BJ (cell line): ENCODE measurements at places on chromosomes 5 and 9.

DNA sequence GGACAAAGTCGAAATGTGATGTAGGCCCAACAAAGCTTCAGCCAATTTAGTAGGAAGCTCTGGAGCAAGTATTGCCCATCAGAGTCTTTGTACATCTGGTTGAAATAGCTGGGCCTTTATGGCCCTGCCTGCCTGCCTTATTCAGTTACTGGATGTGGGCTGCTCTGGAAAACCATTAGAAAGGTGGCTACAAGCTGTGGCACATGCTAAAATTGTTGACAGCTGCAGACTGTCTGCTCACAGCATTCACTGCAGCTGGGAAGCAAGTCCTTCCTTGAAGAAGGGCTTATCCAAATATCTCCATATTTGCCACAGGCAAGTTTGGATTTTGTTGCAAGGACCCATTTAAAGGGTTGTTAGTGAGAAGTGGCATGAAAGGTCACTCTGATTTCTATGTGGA is 24.4 kb downstream of the SMIM15 start:
- no peak for DNase-seq

DNA sequence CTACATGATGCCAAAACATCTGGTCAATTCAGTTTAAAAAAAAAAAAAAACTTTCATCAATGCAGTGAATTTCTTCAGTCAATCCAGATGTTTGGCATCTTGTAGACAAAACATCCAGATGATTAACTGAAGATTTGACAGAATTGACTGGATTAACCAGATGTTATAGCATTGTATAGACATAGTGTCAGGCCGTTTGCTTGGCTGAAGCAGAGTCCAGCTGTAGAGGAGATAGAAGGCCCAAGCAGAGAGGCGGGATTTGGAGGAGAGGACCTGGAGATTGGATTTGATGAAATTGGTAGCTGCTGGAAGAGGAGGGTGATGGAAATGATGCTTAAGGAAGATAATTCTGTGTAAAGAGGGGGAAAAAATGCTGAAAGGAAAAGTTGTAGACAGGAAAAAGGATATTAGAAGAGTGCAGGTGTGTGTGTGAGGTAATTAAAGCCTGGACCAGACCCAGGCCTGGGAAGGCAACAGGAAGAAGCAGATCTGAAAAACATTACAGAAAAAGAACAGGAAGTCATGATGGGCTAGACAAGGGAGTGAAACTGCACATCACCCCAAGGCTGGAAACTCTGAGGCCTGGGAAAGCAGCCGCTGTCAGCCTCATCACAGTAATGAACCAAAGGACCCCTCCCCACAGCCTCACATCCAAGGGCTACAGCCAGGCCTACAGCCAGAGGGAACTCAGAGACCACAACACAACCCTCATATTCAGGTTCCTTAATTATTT is 258.3 kb downstream of the CWC27 start:
- DNase-seq = no peak

DNA sequence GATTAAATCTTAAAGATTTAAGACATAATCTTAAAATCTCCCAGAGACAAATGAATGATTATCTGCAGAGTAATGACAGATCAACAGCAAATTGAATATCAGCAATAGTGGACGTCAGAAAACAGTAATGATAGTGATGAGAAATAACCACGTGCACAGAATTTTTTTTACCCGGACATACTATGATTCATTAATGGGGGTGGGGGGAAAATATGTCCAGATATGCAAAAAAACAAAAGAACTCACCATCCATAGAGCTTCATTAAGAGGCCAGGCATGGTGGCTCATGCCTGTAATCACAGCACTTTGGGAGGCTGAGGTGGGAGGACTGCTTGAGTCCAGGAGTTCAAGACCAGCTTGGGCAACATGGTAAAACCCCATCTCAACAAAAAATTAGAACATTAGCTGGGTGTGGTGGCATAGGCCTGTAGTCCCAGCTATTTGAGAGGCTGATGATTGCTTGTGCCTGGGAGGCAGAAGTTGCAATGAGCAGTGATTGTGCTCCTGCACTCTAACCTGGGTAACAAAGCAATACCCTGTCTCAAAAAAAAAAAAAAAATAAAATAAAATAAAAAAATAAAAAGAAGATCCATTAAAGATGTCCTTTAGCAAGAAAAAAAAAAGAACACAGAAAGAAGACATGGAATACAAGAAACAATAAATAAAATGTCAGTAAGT is 30.9 kb upstream of the SHOC1 start:
- DNase-seq = no peak

- no peak for DNase-seq
Measured at GRCh38 chr9:22446589-22446949, at the start of gene DMRTA1. Gene DMRTA1, plus strand, starts transcription at chr9:22446824. Its CDS starts 242 bp downstream, at chr9:22447066.

GRCh38 chr9:77587042-77587441 is 61.1 kb downstream of the GNA14 start:
- DNase-seq = no peak

GRCh38 chr5:111595425-111595824 is 83.1 kb upstream of the STARD4 start:
- DNase-seq = no peak

DNA sequence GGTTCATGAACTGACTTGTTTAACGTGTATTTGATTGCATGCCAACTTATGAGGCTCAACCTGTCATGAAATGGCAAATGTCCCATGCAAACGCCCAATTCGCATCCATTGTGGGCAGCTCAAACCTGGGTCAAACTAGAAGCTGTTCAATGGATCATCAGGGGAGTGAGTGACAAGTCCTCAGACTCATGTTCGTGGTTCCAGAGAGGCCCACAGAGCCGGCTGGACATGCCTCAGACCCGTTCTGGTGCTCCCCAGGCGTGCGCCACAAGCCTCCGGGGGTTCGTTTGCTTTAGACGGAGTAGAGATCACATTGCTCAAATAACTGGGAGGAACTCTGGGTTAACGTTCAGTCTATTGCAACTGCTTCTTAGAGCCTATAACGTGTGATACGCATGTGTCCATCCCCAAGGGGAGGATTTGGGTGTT is 15.0 kb downstream of the GFI1B start:
- no peak for DNase-seq

DNA sequence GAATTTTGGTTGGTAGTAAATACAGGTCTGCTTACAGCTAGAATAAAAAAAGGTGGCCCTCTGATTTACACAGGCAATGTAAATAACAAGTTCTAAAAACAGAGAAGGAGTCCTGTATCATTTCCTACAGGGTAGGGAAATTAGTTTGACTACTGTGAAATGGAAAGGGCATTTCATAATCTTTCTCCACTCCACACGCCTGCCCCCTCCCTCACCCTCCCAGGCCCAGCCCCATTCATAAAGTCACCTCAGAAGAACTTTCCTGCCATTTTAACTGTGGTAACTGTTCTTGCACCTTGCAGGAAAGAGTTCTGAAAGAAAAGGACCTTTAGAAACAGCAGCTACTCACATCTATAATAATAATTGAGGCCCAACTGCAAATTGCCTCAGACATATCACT is 69.7 kb downstream of the MEF2C start:
- no peak for DNase-seq

GRCh38 chr5:144086295-144086694 is 84.2 kb downstream of the YIPF5 start:
- DNase-seq = no peak

DNA sequence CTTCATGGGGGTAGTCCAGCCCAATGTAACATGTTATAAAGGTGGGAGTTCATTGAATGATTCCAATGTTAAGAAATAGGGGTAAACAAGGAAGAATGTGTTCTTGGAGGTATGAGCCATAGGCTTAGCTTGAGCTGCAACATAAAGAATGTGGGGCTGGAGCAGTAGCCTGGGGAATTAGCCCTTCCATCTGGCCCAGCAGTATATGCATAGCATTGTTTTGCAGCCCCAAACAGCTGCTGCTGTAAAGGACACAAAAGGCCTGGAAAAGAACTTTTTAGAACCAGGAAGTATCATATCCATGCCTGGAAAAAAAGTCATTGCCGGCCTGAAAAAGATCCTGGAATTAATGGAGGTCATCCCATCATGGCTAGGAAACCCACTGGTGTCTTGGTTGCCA is 55.8 kb upstream of the SMARCA2 start:
- no peak for DNase-seq

DNA sequence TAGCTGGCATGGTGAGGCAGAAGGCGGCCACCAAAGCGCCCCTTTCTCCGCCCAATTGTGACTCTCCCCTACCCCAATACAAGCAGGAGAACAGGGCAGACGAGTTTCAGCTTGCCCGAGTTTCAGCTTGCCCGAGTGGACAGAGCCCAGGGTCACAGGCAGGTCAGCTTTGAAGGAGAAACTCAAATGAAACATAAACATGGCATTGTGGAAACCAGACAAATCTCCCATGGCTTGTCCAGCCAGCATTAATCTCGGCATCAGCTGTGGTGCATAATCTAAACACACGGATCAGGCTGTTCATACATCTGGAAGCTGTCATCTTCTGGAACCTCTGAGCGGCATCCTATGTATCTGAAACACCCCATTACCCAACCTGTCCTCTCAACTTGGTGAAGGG is 16.9 kb downstream of the PTCH1 start:
- no peak for DNase-seq

GRCh38 chr5:53394808-53395207 is 85.6 kb upstream of the FST start:
- no peak for DNase-seq

DNA sequence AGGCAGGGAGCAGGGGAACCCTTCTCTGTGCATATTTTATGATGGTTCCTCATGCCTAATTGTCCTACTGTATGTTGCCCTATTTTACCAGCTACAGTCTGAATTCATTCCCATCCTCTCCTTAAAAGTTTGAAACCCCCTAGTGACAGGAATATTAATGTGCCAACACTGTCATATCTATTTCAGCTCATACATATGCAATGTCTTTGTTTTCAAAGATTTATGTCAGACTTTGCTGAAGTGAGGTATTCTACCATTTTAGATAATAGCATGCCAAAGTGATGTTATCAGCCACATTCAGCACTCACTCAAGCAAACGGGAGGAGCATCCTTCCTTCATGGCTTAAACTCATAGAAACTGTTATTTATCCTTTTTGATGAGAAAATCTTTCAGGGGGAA is 696.5 kb downstream of the NR2F1-AS1 start:
- no peak for DNase-seq

DNA sequence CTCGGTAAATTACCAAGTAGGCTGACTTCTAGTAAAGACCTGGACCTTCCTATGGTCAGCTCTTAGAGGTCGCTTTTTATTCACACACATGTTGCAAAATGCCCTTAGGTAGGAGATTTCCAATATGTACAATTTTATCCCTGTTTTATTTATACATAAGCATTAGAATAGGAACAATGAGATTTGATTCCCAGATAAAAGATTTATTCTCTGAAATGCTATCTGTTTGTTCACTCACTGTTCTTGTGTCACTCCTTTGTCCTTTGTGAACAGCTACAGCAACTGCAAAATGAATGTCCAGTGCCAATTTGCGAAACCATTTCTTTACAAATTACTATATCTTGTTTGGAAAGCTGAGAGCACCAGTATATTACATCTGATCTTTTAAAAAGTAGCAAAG is 991.5 kb upstream of the TYRP1 start:
- no peak for DNase-seq

DNA sequence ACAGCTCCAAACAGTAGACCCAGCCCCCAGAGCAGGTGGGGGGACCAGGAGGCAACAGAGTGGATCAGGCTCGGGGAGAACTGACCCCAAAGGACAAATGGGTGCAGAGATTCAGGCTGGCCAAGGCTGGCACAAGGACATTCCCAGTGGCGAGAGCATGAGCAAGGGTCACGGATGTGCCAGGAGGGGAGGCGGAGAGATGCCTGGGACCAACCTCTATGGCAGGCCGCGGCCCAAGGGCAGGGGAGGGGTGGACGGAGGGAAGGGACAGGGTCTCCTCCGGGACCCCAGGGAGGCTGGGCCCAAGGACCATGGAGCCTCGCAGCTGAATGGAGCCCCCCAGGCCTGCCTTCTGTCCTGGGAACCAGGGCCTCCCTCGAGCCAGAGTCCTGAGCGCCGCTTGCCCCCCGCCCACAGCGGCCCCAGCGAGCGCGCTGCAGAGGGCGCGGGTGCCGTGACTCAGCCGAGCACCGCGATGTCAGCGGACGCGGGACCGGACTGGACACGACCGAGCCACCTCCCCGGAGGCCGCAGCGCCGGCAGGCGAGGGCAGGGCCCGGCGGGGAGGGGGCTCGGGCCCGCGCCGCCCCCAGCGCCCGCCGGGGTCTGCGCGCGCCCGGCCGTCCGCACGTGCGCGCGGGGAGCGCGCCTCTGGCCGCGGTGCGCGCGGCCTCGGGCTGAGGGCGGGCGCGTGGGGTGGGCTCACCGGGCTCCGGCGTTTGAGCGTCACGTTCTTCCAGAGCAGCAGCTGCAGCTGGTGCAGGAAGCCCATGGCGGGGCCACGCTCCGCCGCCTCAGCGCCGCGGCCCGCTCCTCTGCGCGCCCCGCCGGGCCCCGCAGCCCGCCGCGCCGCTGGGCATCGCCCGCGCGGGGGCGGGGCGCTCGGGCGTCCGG is at the start of gene ABCA2:
ABCA2 (minus strand) TSS at position 869 of the 894 bp plus-strand sequence; CDS start at position 772, 97 bp downstream.
- DNase-seq = no peak

DNA sequence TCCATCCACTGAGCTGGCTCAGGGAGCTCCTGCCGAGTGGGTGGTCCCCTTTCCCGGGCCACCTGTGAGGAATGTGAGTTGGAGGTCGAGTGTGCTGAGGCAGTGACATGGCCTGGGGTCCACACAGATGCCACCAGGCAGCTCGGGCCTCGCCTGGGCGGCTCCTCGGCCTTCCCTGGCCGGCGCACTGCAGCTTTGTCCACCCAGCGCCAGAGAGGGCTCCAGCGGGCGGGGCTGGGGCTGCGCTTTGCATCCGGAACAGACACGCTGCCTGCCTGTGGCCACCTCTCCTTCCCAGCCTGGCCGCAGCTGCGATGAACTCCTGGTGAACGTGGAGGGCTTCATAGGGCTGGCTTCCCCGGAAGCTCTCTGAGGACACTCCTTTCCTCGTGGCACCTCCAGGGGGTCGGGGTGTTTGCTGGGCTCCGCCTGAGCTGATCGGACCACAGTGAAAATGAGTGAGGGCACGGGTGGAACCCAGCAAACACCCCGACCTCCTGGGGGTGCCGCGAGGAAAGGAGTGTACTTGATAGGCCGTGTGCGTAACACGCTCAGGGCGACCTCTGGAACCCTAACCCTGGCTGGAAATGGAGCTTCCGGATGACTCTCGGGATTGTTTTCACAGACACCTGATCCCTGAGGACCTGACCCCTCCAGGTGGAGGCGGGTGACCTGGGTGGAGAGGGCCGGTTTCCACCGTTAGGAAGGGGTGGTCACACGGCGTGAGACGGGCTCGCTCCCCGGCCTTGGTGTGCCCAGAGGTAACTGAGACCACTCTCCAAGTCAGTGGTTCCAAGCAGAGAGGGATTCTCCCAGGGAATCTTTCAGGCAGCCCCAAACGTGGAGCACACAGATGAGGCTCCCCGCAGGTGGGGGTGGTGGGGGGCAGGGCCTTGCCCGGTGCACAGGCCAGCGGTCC is 31.8 kb upstream of the RXRA start:
- no peak for DNase-seq

- DNase-seq = no peak
Measured at GRCh38 chr9:89996773-89997172, 392.0 kb downstream of the GADD45G start.

DNA sequence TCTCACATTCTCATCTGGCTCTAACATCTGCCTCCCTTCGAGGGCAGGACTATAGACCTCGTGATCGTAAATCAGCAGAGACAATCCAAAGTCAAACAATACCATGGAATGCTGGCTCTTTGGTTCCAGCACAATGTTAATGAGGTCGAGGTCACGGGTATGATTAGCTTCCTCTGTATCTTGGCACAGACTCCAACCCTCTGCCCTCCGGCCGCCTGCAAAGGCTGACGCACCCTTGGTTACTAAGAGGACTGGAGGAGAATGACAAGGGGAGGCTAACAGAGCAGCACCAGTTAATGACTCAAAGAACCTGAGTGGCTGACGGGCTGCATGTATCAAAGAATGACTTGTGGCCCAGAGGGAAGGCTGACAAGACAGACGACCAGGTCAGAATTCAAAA is 10.1 kb downstream of the LHFPL2 start:
- peak; percentile 83 for DNase-seq
